Karpas-422 (cell line): ENCODE measurements at places on chromosomes 12 and 14. TPM values are rescaled to one million over a fixed set of nuclear protein-coding genes. Genes with fewer than 3 reads are reported as not detected.

DNA sequence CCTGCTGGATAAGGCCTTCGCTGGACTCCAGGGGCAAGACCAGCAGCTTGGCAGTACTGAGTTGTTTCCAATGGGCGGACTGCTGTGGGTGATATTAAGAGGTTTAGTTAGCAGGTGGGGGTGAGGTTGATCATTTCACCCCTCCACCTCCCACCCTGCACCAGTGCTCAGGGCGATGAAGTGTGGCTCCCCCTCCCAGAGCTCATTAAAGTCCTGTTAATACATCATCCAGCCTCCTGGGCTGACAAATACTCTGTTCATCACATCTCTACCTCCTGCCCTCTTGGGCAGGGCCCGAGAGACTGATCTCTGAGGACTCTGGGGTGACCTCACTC, 2.4 kb upstream of the FIGNL2 start:
- no peaks in the 10 kb centered on the region for H3K27me3 ChIP-seq
- no peak overlapping the region for H3K27ac ChIP-seq
- no peak for DNase-seq
- no peaks in the 10 kb centered on the region for H3K36me3 ChIP-seq
- H3K4me1 ChIP-seq = no peaks in the 10 kb centered on the region

DNA sequence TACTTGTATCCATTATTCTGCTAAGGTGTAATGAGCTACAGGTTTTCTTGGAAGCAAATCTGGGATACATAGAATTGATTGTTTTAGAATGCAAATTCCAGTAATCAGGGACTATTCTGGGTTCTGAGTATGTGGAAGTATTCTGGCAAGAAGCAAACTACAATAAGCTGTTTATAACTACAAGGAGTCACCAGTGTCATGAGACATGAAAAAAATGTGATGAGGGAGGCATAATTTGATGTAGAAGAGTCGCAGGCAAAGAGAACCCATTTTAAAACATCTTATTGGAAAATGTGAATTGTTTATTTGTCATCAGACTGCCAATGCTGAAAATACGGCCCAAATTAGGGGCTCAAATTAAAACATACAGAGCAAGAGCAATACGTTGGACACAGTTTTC, 321.8 kb upstream of the E2F7 start:
- no peak for DNase-seq
- no peak overlapping the region for H3K27ac ChIP-seq
- H3K4me1 ChIP-seq = no peaks in the 10 kb centered on the region
- H3K36me3 ChIP-seq = no peaks in the 10 kb centered on the region
- H3K27me3 ChIP-seq = no peaks in the 10 kb centered on the region

DNA sequence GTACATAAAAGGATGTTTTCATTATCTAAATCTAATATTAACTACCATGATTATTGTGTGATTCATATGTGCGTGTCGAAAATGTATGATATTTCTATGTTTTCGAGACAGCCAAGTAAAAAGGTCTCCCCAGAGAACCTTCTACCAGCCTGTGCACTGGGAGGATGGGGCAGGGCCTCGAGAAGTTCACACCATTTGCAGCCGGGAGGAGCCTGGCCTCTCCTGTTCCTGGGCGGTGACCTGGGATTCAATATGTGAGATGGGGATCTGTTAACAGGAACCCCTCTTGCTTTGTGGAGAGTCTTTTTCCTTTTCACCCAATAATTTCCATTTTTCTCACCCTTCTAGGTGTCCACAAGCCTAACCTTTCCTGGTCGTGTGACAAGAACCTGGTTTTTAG, 189.3 kb downstream of the IPO8 start:
- no peaks in the 10 kb centered on the region for H3K36me3 ChIP-seq
- no peaks in the 10 kb centered on the region for H3K4me1 ChIP-seq
- no peak for DNase-seq
- no peaks in the 10 kb centered on the region for H3K27me3 ChIP-seq
- H3K4me3 ChIP-seq = no peak overlapping the region

DNA sequence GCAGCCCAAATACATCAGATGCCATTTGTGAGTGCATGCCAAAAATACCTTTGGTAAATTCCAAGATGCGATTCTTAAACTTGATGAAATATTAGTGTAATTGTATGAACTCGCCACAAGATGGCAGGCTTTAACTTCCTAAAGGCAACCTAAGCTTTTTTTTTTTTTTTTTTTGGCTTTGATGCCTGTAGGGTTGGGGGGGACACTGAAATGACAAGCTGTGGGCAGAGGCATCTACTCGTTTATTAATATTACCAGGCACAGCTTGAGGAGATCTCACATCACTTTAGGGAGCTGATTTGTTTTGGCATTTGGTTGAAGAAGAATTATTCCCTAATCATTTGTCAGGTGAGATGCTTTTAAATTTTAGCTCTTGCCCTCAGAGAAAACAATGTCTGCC, 126.7 kb upstream of the CCDC196 start:
- no peaks in the 10 kb centered on the region for H3K27me3 ChIP-seq
- H3K4me3 ChIP-seq = no peak overlapping the region
- H3K36me3 ChIP-seq = no peaks in the 10 kb centered on the region
- H3K27ac ChIP-seq = no peak overlapping the region
- no peaks in the 10 kb centered on the region for H3K4me1 ChIP-seq
- peak; percentile 89 for DNase-seq

DNA sequence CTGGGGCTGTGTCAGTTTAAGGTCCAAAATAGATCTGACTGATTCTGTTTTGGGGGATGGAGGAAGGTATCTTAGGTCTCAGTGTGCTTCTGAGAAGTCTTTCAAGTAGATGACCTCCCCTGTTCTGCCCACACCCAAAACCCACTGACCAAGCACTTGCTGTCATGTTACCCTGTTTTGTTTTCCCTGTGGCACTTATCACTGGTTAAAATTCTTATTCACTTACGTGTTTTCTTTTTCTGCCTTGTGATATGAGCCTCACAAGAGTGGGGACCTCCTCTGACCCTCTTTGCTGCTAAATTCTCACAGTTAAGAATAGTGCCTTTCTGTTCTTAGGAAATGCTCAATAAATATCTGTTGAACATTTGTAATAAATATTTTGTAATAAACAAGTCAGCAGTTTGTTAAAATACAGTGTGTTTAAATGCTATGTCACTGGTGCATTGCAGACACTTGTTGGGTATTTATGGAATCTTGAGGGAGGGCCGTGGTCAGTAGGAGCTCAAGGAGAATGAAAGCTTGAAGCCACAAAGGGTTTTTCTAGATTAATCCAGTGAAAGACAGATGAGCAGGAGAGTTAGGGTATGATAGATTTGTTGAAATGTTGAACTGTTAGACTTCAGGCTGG, 20.9 kb downstream of the PLEKHA5 start:
- no peak overlapping the region for H3K4me3 ChIP-seq
- no peaks in the 10 kb centered on the region for H3K27me3 ChIP-seq
- no peaks in the 10 kb centered on the region for H3K4me1 ChIP-seq
- H3K36me3 ChIP-seq = no peaks in the 10 kb centered on the region

GRCh38 chr12:52891044-52891443, 13.8 kb downstream of the KRT8 start:
- no peaks in the 10 kb centered on the region for H3K27me3 ChIP-seq
- DNase-seq = no peak
- H3K4me3 ChIP-seq = no peak overlapping the region
- no peaks in the 10 kb centered on the region for H3K4me1 ChIP-seq

GRCh38 chr12:7034464-7034863, 16.2 kb upstream of the LPCAT3 start:
- no peak overlapping the region for H3K4me3 ChIP-seq
- peaks cover 20% of the 10 kb centered on the region for H3K4me1 ChIP-seq
- no peak for DNase-seq
- no peak overlapping the region for H3K27ac ChIP-seq
- H3K36me3 ChIP-seq = no peaks in the 10 kb centered on the region

GRCh38 chr14:57960946-57961785, 95.3 kb upstream of the SLC35F4 start:
- no peaks in the 10 kb centered on the region for H3K4me1 ChIP-seq
- DNase-seq = no peak
- no peak overlapping the region for H3K27ac ChIP-seq
- H3K36me3 ChIP-seq = no peaks in the 10 kb centered on the region
- no peak overlapping the region for H3K4me3 ChIP-seq

- H3K27me3 ChIP-seq = no peaks in the 10 kb centered on the region
- peaks cover 11% of the 10 kb centered on the region for H3K4me1 ChIP-seq
- H3K27ac ChIP-seq = peak overlapping the region; percentile 46
- peak; percentile 80 for DNase-seq
- H3K4me3 ChIP-seq = peak overlapping the region; percentile 74
These were observed 404.4 kb downstream of the FLRT2 start for GRCh38 chr14:85934123-85934885.

GRCh38 chr12:31118347-31119191, 44.9 kb downstream of the DDX11 start:
- no peaks in the 10 kb centered on the region for H3K36me3 ChIP-seq
- no peak for DNase-seq
- H3K4me1 ChIP-seq = no peaks in the 10 kb centered on the region
- no peaks in the 10 kb centered on the region for H3K27me3 ChIP-seq

- H3K27ac ChIP-seq = no peak overlapping the region
- no peak for DNase-seq
- no peaks in the 10 kb centered on the region for H3K27me3 ChIP-seq
- no peaks in the 10 kb centered on the region for H3K36me3 ChIP-seq
- H3K4me3 ChIP-seq = no peak overlapping the region
These were observed 14.0 kb upstream of the HPD start for GRCh38 chr12:121872546-121873215.

GRCh38 chr12:57213763-57214397, 2.7 kb upstream of the NXPH4 start:
- no peaks in the 10 kb centered on the region; the same call in 1 of the 2 replicates for H3K27me3 ChIP-seq
- no peak overlapping the region for H3K4me3 ChIP-seq
- H3K4me1 ChIP-seq = peaks cover 64% of the 10 kb centered on the region
- H3K27ac ChIP-seq = no peak overlapping the region
- DNase-seq = no peak

- H3K36me3 ChIP-seq = no peaks in the 10 kb centered on the region
- H3K4me3 ChIP-seq = no peak overlapping the region
- DNase-seq = no peak
These were observed 113.7 kb upstream of the RTL1 start for GRCh38 chr14:101017209-101017608.

GRCh38 chr12:42481368-42481767, 108.2 kb downstream of the PRICKLE1 start:
- no peaks in the 10 kb centered on the region for H3K36me3 ChIP-seq
- no peak overlapping the region for H3K27ac ChIP-seq
- H3K4me3 ChIP-seq = no peak overlapping the region
- no peak for DNase-seq
- H3K4me1 ChIP-seq = peaks cover 26% of the 10 kb centered on the region

DNA sequence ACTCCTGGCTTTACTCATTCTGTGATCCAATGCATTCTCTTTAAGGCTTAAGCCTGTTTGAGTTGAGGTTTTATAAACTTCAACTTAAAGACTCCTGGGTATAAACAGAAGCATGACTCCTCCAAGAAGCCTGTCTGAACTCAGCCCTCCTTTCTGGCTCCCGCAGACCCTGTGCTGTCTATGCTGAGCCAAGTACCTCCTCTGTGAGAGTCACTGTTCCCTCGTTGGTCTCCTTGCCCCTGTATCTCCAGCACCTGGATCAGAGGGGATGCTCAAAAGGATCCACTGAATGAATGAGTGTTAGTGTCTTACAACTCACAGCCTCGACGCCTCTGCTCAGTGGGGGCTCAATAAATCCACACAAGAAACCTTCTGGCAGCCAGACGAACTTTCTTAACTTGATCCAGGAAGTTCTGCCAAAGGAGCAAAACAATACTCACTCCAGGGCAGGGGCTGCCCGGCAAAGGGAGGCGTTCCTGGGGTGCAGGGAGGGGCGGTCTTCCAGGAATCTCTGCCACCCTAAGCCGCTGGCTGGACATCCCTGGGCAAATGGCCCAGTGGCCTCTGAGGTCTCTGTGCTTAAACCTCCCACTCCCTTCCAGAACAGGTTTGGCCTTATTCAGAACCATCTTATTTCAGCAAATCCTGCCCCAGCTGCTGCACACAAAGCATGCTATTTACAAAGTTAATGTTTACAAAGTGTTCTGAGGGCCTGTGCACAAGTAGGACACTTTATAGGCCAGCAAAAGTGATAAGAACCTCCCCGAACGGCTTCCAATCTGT, 32.9 kb downstream of the MAP1LC3B2 start:
- DNase-seq = no peak
- no peaks in the 10 kb centered on the region for H3K36me3 ChIP-seq
- no peak overlapping the region for H3K4me3 ChIP-seq
- no peaks in the 10 kb centered on the region for H3K27me3 ChIP-seq

DNA sequence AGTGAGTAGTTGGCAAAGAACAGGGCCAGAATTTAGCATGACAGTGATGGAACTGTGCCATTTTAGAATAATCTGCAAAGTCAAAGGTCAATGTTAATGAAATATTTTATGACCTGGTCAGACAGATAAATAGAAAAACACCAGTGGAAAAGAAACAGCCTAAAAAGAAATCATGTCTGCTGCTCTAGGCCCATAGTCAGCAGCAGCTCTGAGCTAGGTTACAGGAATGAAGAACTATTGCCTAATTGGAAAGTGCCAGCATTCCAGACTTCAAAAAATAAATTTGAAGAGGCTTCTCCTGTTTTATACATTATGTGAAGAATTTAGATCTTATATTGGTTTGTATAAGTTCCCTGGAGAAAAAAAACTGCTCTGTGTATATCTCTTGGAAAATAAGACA, 9.8 kb downstream of the NPC2 start:
- no peaks in the 10 kb centered on the region for H3K4me1 ChIP-seq
- DNase-seq = no peak
- no peaks in the 10 kb centered on the region for H3K27me3 ChIP-seq
- no peak overlapping the region for H3K4me3 ChIP-seq
- no peak overlapping the region for H3K27ac ChIP-seq

- H3K4me1 ChIP-seq = peaks cover 55% of the 10 kb centered on the region
- DNase-seq = peak; percentile 69
- H3K27ac ChIP-seq = peak overlapping the region; percentile 84
- no peaks in the 10 kb centered on the region for H3K36me3 ChIP-seq
These were observed 88.5 kb upstream of the METAP2 start for GRCh38 chr12:95385246-95386035.

DNA sequence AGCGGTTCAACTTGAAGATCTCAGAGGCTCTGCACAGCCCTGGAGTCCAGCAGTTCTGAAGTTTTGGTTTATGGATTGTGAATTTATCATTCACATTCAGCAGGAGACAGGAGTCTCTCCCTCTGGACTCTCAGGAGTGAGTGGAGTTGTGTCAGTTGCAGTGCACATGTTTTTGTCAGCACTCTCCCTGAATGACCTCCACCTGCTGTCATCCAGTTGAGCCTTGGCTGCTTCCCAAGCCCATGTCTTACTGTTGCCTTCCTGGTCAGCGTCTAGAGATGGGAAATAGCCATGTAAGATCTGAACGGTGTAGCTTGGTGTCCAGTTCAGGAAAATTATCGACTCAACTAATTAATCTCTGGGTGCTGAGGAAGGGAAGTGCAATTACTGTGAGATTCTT, 133.2 kb downstream of the PRKCH start:
- peaks cover 8% of the 10 kb centered on the region for H3K4me1 ChIP-seq
- no peak for DNase-seq
- no peaks in the 10 kb centered on the region for H3K36me3 ChIP-seq
- H3K27ac ChIP-seq = no peak overlapping the region
- no peaks in the 10 kb centered on the region for H3K27me3 ChIP-seq

GRCh38 chr12:89529738-89530137, 3.9 kb upstream of the POC1B start:
- H3K36me3 ChIP-seq = no peaks in the 10 kb centered on the region
- DNase-seq = peak; percentile 82
- no peaks in the 10 kb centered on the region for H3K27me3 ChIP-seq
- H3K4me3 ChIP-seq = no peak overlapping the region
- peaks cover 17% of the 10 kb centered on the region for H3K4me1 ChIP-seq

Gene APOF
- not detected in 2 replicates for total RNA-seq

Gene BATF
- not detected in 2 replicates for total RNA-seq
